Stimulated activated CD8-positive, alpha-beta memory T cell treated with anti-CD3 and anti-CD28 coated beads, Interleukin-15, amount 100 ng/mL, for 24 hours (primary cell): ENCODE measurements at places on chromosomes 4 and X.

DNA sequence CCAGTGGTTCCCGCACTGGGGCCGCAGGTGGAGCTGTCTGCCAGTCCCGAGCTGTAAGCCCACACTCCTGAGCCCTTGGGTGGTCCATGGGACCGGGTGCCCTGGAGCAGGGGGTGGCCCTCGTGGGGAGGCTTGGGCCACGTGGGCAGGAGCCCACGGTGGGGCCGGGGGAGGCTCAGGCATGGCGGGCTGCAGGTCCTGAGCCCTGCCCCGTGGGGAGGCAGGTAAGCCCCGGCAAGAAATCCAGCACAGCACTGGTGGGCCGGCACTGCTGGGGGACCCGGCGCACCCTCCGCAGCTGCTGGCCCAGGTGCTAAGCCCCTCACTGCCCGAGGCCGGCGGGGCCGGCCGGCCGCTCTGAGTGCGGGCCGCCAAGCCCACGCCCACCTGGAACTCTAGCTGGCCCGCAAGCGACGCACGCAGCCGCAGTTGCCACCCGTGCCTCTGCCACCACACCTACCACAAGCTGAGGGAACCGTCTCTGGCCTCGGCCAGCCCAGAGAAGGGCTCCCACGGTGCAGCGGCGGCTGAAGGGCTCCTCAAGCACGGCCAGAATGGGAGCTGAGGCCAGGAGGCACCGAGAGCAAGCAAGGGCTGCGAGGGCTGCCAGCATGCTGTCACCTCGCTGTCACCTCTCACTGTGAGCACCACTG is 2.0 kb upstream of the METAP1 start:
- DNase-seq: no peak

DNA sequence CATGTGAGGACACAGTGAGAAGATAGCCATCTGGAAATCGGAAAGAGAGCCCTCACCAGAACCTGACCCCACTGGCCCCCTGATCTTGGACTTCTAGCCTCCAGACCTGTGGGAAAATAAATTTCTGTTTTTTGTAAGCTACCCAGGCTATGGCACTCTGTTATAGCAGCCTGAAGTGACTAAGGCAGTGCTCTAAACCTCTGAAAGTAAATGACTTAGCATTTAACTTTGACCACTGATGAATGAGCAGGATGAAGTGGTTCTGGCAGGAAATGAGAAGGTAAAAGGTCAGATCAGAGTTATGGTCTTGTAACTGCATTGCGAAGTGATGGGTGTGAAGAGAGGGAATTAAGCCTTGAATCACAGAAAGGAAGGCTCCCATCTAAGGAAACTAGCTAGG is 17.0 kb downstream of the GPAT3 start:
- no peak for DNase-seq

DNA sequence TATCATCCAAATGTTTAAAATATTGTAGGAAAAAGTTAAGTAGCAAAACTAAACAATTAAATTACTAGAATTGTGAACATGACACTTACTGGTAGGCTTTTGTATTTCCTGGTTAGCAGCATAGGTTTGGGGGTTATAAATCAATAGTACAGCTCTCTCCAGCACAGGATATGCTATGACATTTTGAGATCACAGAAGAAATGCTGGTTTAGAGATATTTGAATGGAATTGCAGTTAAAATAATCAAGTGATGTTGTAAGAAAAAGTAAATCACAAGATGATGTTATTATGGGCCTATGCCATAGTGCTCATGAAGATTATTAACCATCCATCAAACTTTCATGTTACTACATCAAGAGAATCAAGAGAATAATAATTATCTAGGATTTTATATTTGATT is 1079.9 kb upstream of the SLIT2 start:
- no peak for DNase-seq

- no peak for DNase-seq
Measured at GRCh38 chr4:38902695-38903094, 35.1 kb downstream of the FAM114A1 start.

GRCh38 chr4:185311113-185311888 is 84.4 kb downstream of the LRP2BP start:
- DNase-seq: no peak

DNA sequence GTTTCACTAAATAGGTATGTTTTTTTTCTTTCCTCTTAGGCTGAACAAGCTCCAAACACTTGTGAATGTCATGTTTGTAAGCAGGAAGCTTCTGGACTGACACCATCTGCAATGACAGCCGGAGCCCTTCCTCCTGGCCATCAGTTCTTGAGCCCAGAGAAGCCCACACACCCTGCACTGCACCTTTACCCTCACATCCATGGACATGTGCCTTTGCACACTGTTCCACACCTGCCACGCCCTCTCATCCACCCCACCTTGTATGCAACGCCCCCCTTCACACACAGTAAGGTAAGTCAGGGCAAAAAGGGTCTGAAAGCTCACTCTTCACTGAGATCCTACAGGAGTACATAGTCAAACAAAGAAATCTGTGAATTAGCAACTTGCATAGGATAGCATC is 84.1 kb downstream of the TNIP2 start:
- no peak for DNase-seq

- no peak for DNase-seq
Measured at GRCh38 chrX:108020631-108021030, 24.2 kb upstream of the VSIG1 start.

- no peak for DNase-seq
Measured at GRCh38 chr4:4594285-4594920, 52.6 kb upstream of the STX18 start.

DNA sequence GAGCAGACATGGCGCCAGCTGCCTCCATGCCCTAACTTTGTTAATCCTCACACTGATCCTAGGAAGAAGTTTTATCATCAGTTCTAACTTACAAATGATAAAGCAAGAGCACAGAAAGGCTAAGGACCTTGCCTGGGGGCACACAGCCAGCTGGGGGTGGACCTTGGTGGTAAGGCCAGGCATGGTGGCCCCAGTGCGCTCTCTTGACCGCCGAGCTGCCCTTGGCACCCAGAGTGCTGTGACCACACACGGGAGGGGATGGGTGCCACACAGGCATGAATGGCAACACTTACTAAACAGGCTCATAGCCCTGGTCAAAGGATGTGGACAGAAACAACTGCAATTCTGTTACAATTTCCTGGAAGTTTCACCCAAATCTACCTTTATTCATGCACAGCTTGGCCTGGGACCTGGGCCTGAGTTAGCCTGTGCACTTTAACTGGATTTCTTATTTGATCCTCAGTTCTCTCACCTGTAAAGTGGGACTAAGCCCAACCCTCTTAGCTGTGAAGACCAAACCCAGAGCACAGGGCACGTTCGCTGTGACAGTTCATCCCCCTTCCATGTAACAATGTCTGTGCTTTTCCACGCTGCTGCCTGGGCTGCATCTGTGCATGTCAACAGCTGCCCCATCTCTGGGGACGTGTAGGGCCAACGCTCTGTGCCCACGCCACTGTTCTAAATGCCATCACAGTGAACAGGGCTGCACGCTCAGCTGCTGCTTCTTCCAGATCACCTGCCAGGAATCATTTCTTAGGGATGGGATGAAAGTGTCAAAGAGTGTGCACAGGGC is 44.8 kb downstream of the ACOX3 start:
- DNase-seq: no peak

DNA sequence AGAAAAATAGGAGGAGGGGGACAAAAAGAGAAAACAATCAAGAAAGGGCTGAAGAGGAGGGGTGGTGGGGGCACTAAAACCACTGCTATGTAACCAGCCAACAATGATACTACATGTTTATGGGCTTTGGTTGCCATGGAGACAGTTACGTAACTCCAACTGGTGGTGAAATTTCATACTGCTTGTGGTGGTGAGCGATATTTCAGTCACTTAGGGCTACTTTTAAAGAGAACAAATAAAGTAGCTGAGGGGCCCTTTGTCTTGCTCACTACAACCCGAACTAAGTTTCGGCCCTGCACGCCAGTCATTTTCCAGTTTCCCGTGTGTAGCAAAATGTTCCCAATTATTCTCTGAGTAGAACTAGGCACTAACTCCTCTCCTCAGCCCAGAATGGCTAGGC is 275.2 kb upstream of the EDA2R start:
- DNase-seq: no peak

- DNase-seq: no peak
Measured at GRCh38 chr4:38163216-38164006, 203.2 kb downstream of the PTTG2 start.

DNA sequence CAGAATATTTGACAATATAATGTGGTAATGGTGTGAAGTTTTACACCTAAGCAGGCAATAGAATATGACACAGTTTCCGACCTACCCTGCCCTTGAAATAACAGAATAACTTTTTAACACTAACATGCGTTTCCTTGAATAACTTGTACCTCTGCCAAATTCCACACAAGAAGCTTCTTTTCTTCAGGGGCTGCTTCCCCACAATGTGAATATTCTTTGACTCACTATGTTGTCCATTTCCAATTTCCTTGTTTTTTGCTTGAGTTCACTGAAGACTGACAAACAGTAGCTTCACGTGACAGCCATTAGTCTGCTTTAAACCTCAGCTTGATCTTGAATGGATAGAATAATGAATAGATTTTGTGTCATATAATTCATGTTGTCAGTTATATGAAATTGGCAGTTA is 14.3 kb downstream of the SHROOM3 start:
- no peak for DNase-seq

DNA sequence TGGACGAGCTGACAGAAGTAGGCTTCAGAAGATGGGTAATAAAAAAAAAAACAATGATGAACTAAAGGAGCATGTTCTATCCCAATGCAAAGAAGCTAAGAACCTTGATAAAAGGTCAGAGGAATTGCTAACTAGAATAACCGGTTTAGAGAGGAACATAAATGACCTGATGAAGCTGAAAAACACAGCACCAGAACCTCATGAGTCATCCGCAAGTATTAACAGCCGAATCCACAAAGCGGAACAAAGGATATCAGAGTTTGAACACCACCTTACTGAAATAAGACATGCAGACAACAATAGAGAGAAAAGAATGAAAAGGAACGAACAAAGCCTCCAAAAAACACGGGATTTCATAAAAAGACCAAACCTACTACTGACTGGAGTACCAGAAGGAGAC is 10.5 kb downstream of the NELFA start:
- no peak for DNase-seq

DNA sequence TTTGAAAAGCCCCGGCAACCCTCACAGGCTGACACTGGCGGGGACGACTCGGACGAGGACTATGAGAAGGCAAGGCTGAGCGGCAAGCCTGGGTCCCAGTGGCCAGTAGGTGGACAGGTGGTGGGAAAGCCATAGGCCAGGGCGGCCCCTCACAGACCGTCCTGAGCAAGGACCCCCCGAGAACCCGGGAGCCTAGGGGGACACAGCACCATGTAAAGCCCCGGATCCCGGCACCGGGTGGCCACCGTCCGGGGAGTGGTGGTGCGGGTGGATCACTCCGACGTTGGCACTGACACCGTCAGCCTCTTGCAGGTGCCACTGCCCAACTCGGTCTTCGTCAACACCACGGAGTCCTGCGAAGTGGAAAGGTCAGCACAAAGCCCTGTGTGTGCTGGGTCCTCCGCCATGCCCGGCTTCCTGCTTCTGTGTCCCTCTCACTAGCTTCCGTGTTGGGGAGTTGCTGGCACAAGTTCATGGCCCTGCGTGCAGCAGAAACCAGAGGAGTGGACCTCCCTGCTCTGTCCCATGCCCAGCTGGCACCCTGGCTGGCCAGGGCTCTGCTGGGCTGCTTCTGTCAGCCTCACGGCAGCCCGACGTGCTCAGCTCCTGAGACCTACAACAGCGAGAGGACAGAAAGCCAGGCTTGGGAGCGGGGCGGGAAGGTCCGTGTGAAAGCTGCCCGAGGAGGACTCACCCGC is 11.9 kb upstream of the ADD1 start:
- no peak for DNase-seq

DNA sequence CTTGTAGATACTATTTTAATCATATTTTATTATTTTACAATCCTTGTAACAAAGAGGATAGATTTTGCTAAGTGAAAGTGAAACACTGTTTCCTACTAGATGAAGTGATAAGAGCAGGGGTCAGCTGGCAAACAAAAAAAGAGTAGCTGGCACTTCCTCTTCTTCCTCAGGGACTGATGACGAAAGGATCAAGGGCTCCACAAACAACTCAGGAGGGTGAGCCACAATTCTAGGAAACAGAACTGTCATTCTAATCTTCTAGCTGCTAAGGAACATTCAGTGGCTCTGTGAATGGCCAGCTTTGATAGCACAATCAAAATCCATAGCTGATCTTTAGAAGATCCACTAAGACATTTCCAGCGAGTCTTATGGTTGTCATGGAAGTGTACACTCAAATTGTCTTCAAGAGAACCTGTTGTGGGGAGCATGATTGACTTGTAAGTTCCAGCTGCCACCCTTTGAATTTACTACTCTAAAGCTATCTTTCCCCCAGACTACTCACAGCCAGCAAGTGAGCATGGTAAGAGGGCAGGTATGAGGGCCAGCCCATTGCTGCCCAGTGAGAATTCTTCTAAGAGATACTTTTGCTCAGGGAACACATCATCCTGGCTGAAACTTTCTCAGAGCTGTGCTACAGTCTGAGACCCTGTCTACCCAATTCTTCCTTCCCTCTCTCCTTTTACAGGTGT is 275.7 kb upstream of the RASGEF1B start:
- no peak for DNase-seq

GRCh38 chrX:65034668-65035445 is 58.6 kb upstream of the ZC4H2 start:
- DNase-seq: peak; percentile 47

GRCh38 chr4:183030309-183030708 is 68.7 kb upstream of the WWC2 start:
- DNase-seq: no peak

- DNase-seq: no peak
Measured at GRCh38 chr4:140626661-140627376, 58.1 kb upstream of the UCP1 start.

DNA sequence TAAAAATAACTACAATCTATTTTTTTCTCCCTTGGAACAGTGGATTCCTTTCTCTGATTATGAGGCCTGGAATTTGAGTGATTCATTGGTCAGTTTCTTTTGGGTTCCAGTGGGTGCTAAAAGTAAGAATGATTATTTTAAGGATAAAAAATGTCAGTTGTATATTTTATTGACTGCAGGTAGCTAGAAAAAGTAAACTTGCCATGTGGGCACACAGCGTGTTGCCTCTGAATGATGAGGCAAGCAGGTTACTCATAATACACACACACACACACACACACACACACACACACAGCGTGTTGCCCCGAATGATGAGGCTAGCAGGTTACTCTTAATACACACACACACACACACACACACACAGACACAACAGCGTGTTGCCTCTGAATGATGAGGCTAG is 13.8 kb downstream of the GALNT7 start:
- no peak for DNase-seq

GRCh38 chr4:4860600-4861389 is 1.3 kb downstream of the MSX1 start:
- DNase-seq: no peak

- no peak for DNase-seq
Measured at GRCh38 chrX:39402158-39402557, 600.9 kb downstream of the MID1IP1 start.

GRCh38 chr4:76809594-76810305 is 88.2 kb downstream of the SOWAHB start:
- no peak for DNase-seq

- no peak for DNase-seq
Measured at GRCh38 chr4:149961876-149962597, 116.2 kb upstream of the DCLK2 start.

- DNase-seq: no peak
Measured at GRCh38 chr4:184550476-184550875, 76.1 kb upstream of the IRF2 start.

GRCh38 chrX:106484233-106484632 is 127.5 kb upstream of the RADX start:
- DNase-seq: no peak
